Testis (tissue), 5 donors: ENCODE measurements at places on chromosomes 11 and 22. TPM values are rescaled to one million over a fixed set of nuclear protein-coding genes. Genes with fewer than 3 reads are reported as not detected.

The MS4A4A gene
- 2.0 TPM for total RNA-seq

The TSPAN4 gene
- total RNA-seq, result 87.0 TPM

The LDHAL6A gene
- total RNA-seq, result 4.7 TPM

The LMNTD2 gene
- 59.9 TPM for total RNA-seq

The CRYBA4 gene
- total RNA-seq, result 2.3 TPM

The DEUP1 gene
- 22.8 TPM for total RNA-seq

The MS4A1 gene
- 0.43 TPM for total RNA-seq

GRCh38 chr22:42745118-42745517 lies 24.4 kb upstream of the A4GALT start:
- no peak for DNase-seq

DNA sequence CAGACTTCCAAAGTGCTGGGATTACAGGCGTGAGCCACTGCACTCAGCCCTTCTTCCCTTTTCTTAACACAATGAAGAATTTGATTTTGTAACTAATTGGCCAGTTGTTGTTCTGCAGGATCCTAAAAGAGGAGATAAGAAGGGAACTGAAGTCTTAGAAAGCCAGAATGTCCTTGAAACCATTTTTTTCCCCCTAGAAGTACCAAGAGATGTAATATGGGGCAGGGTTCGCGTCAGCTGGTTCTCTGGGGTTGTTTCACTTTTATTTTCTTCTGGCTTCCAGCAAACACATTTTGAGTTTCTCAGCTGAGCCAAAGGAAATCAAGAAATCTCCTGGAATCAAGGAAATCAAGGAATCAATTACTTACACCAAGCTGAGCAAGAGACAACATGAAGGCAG lies 7.6 kb upstream of the NUCB2 start:
- DNase-seq, result peak; percentile 38

DNA sequence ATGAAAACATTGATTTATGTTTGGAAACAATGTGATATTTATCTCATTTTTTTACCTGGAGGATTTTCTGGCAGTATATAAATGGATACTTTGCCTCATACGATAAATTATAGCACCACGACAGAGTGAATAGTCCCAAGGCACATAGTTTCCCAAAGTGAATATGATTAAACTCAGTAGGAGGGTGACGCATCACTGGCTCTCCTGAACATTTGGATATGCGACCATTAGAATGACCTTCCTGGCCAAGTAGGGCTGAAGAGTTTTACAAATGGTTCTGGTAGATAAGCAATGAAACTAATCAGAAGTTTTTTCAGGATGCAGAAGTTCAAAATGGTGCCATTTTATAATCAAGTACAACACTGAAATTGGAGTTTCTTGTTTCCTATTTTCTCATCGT lies 397.7 kb downstream of the AASDHPPT start:
- no peak for DNase-seq

GRCh38 chr11:60305906-60306619 lies 21.0 kb upstream of the MS4A6E start:
- no peak for DNase-seq

DNA sequence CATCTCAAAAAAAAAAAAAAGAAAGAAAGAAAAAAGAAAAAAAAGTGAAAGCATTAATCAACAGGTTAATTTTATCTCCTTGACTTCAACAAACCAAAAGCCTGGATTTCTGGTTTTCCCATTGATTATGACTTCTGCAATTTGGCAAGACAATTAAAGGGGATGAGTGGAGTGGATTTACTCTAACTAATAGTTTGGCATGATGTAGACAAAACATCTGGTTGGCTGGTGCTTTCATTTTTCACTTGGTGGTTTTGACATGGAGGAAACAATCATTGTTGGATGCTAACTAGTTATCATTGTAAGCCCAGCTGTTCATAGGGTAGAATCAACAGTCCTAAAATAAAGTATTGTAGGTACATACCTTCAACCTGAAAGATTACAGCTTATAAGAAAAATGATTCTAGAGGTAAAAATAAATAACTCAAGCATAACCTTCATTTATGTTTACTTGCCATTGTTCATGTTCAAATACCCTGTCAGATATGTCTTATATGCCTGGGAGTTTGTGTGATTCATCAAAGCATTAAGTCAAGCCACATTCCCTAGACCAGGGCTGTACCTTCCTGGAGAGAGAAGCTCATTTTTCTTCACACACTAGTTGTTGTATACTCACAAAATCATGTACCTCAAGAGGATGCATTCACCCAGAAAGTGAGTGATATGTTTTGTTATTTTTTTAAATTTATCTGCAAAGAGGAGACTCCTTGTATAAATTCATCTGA lies 15.1 kb downstream of the FIBIN start:
- DNase-seq, result no peak

GRCh38 chr11:119896387-119897045 lies 167.5 kb upstream of the NECTIN1 start:
- DNase-seq, result no peak

GRCh38 chr22:27719535-27720227 lies 81.9 kb downstream of the MN1 start:
- peak; percentile 62 for DNase-seq

- no peak for DNase-seq
Observed at GRCh38 chr11:86247608-86248007, 3.1 kb downstream of the EED start.

DNA sequence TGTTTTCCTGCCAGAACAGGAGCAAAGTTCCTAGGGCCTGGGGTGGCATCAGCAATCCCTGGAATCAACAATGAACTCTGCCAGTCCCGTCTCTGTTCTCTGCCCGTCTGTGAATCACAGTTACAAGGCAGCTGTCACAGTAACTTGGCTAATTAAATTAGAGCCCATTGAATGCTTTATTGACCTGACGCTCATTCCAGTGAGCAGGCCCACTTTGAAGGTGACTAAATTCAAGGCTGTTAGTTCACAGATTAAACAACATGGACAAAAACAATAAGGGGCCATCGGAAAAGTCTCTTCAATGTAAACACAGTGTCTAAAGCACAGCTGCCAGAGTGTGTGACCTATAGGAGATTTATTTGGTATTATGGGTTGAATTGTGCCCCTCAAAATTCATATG lies 17.7 kb upstream of the TMPRSS5 start:
- no peak for DNase-seq

DNA sequence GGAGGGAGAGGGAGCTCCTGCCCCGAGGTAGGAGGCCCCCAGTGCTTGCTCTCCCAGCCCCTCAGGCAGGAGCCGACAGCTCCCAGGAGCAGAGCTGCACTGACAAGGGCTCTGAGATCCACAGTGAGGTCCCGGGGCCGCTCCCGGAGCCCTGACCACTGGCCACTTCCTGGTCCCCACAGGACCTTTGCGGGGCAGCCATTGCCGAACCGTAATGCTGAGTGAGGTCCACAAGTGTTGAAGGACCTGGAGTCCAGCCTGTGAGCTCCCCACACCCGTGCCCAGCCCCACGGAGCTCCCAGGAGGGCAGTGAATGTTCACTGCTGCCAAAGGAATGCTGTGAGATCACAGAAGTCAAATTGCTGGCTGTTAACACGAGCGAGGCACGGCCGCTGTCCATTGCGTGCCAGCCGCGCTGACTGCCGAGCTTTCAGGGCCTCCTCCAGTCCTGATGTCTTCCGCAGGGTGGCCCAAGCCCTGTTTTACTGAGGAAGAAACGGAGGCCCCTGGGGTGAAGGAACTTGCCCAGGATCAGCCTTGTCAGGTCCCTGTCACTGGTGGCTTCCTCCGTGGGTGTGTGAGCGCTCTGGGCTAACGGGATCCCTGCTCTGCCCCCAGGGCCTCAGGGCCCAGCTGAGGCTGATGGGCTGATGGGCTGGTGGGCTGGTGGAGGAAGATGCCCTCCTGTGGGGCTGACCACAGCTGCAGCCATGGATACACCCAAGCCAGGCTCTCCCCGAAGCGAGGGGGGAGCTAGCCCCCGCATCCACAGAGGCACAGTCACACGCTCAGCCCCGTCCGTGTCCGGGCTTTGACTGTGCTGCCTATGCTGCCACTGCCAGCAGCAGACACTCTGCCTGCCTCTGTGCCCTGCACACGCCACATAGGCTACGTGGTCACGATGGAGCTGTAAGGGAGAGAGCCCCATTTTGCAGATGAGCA lies 70.8 kb downstream of the WNT7B start:
- no peak for DNase-seq

DNA sequence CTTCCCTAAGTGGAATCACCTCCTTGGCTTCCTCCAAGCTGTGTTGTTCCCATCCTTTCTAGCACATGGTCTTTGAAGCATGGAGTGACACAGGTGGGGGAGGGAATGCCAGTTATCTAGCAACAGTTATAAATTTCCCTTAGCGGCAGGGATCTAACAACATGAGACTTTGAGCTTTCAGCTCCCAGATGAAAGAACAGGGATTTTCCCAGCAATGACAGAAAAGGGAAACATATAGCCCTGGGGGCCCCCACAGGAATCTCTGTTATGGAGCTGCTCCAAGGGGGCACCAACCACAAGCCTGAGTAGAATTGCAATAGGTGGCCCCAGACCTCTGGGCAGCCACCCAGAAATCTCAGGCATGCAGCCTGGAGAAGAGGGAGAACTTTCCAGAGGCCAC lies 163.0 kb downstream of the GRIK4 start:
- no peak for DNase-seq

DNA sequence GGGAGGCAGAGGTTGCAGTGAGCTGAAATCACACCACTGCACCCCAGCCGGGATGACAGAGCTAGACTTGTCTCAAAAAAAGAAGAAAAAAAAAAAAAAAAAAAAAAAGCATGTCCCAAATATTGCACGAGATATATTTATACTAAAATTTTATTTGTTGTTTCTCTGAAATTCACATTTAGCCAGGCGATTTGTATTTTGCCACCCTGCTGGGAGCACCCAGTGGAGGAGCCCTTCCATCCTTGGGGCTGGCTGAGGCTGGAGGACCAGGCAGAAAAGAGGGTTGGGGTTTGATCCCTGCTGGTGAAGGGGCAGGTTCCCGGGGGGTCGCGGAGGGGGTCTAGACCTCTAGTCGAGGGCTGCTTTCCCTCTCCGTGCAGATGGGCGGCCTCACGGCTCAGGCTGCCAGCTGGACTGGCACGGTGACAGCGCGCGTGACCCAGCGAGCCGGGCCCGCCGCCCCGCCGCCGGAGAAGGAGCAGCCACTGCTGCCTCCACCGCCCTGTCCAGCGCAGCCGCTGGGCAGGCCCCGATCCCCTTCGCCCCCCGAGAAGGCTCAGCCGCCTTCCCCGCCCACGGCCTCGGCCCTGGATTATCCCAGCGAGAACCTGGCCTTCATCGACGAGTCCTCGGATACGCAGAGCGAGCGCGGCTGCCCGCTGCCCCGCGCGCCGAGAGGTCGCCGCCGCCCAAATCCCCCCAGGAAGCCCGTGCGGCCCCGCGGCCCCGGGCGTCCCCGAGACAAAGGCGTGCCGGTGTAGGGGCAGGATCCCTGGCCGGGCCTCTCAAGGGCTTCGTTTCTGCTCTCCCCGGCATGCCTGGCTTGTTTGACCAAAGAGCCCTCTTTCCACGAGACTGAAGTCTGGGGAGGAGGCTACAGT lies 952 bp upstream of the CATSPERZ start:
- DNase-seq, result peak; percentile 79

- peak; percentile 78 for DNase-seq
Observed at GRCh38 chr11:125874556-125875124, 12.8 kb upstream of the HYLS1 start.

- DNase-seq, result no peak
Observed at GRCh38 chr11:93568726-93569125, 25.5 kb upstream of the SMCO4 start.

GRCh38 chr22:42343531-42344081 lies 73.2 kb upstream of the TCF20 start:
- DNase-seq, result no peak

DNA sequence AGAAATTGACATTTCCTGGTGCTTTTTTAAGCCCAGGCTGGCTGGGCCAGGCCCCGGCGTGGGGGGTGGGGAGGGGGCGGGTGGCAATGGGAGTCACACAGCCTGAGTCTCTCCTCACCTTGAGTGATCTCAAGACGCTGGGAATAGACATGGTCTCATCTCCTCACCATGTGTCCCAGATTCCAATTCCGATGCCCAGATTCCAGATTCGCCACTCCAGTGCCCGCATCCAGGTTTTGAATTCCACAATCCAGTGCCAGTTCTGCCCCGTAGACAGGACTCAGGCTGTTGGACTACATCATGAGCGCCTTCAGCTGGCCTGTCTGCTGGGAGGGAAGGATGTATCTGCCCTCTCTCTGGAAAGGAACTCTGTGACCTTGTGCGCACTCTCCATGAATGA lies 19.1 kb downstream of the KCNC1 start:
- no peak for DNase-seq

- peak; percentile 64 for DNase-seq
Observed at GRCh38 chr11:64267207-64267945, 16.0 kb downstream of the PLCB3 start.

DNA sequence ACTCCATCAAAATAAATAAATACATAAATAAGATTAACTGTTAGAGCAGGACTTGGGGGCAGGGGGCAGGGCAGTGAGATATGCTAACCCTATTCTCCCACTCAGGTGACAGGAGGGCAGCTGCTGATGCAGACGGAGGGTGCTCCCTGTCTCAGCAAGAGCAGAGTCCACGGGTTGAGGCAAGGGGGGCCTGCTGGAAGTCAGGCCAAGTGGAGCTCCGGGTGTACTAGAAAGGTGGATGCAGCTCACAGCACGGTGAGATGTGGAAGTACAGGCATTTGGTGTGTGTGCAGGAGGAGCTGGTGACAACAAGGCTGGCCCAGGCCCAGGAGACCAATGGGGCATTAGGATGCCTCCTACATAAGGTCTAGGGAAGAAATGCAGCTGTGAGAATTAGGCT lies 467.3 kb upstream of the B3GAT1 start:
- DNase-seq, result no peak

- no peak for DNase-seq
Observed at GRCh38 chr11:115184901-115185300, 319.3 kb downstream of the CADM1 start.

DNA sequence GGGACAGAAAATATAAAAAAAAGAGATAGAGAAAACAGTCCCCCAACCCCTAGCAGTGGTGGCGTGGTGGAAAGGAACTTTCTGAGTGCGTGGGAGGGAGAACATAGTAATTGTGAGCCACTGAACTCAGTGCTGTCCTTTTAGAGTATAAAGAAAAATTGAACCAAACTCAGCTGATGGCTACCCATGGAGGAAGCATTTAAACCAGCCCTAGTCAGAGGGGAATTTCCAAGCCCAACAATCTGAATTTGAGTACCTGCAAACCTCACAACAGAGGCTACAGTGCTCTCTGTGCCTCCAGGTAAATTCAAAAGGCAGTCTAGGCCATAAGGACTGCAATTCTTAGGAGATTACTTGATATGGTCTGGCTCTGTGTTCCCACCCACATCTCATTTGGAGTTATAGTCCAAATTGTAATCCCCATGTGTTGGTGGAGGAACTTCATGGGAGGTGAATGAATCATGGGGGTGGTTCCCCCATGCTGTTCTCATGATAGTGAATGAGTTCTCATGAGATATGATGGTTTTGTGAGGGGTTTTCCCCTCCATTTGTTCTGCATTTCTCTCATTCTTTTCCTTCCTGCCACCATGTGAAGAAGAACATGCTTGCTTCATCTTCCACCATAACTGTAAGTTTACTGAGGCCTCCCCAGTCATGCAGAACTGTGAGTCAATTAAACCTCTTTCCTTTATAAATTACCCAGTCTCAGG lies 687.8 kb downstream of the FAM181B start:
- no peak for DNase-seq

DNA sequence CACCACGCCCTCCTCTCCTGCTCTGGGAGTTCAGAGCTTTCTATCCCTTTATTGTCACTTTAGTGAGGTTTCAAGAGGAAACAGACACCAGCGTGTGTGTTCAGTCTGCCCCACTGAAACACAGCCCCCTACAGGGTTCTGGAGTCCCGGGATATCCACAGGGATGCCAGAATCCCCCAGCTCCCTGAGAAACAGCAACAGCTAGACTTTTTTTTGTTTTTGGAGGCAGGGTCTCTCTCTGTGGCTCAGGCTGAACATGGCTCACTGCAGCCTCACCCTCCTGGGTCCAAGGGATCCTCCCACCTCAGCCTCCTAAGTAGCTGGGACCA lies 10.4 kb downstream of the SULT4A1 start:
- no peak for DNase-seq
